ENCODE measurements at places on chromosomes 13 and 19.

DNA sequence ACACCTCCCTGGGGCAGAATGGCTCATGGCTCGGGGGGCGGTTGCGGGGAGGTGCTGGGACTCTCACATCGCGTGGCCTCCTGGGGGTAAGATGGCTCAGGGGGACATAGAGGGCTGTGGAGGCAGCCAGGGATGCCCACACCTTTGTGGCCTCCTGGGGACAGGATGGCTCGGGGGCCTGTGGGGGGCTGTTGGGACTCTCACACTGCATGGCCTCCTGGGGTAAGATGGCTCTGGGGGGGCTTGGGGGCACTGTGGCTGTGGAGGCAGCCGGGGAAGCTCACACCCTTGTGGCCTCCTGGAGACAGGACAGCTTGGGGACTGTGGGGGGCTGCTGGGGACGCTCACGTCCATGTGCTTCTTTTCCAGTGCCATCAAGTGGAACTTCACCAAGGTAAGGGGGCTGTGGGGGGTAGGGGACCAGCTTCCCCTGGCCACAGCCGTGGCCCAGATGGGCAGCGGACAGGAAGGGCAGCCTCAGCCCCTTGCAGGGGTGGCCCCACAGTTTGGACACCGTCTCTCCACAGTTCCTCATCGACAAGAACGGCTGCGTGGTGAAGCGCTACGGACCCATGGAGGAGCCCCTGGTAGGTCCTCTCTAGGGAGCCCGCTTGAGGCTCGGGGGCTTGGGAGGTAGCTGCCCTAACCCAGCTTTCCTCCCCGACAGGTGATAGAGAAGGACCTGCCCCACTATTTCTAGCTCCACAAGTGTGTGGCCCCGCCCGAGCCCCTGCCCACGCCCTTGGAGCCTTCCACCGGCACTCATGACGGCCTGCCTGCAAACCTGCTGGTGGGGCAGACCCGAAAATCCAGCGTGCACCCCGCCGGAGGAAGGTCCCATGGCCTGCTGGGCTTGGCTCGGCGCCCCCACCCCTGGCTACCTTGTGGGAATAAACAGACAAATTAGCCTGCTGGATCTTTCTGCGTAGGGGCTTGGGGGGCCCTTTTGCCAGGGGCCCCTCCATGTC is 2.4 kb downstream of the GPX4 start:
- no peak for DNase-seq

GRCh38 chr13:48012668-48013067 is 11.6 kb upstream of the SUCLA2 start:
- no peak for DNase-seq

GRCh38 chr13:98222081-98222554 is 45.0 kb upstream of the RNF113B start:
- DNase-seq: no peak

GRCh38 chr19:39671739-39672363 is 16.1 kb downstream of the LGALS16 start:
- peak; percentile 58 for DNase-seq

DNA sequence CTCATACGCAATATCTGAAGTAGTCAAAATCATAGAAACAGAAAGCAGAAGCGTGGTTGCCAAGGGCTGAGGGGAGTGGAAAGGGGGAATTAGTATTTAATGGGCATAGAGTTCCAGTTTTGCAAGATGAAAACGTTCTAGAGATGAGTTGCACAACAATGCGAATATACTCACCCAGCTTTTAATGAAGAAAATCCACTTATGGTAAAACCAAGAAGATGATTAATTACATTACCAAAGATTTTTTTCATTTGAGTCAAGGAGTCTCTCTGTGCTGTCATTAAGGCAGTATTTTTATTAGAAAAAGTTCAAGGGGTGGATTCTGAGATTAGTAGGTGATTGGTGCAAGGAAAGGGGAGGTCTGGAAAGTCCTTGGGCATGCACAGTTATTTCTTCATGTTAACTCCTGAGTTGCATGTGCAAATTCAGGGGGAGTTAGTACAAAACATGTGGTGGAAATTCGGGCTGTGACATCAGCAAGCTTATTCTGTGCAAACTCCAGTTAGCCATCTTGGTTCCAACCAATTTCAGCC is 6.9 kb upstream of the CBY2 start:
- no peak for DNase-seq

DNA sequence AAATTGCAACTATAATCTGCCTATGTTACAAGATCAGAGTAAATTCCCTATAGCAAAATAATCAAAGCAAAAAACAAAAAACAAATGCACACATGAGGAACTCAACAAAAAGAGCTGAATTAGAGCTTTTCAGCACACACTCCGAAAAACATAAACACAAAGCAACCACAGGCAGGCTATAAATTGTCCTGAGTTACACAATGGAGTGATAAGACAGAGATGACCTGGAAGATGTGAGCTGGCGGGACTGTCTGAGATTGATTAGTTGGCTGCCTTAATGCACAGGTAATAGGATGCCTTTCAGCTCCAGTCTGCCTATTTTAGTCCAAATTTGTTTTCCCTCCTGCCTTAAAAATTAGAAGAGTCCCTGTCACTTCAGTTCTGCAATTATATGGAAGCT is 159.0 kb upstream of the FNDC3A start:
- DNase-seq: no peak

DNA sequence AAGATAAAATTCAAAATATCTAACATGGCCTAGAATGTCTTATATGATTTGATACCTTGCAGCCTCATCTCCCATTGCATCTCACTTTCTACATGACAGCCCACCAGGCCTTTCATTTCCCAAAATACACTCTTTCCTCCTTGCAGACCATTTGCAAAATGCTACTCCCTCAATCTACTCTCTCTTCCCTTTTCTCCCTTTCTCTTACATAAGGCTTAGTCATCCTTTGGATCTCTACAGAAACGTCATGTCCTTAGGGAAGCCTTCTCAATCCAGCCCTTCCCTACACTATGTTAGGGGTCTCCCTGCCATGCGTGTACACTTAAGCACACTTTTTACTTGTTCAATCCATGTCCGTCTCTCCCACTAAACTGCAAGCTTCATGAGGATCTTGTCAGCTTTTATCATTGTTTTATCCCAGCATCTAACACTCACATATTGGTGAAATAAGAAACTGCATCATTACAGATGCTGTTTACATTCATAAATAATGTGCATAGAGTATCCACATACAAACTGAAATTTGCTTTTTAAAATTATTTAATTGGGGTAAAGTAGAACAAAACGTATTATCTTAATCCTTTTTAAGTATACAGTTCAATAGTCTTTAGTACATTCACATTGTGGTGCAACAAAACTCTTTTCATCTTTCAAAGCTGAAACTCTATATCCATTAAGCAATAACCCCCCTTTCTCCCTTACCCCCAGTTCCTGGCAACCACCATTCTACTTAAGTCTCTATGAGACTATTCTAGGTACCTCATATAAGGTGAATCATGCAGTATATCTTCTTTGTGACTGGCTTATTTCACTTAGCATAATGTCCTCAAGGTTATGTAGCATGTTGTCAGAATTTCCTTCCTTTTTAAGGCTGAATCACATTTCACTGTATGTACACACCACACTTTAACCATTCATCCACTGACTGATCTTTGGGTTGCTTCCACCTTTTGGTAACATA is 11.5 kb upstream of the WBP4 start:
- no peak for DNase-seq

DNA sequence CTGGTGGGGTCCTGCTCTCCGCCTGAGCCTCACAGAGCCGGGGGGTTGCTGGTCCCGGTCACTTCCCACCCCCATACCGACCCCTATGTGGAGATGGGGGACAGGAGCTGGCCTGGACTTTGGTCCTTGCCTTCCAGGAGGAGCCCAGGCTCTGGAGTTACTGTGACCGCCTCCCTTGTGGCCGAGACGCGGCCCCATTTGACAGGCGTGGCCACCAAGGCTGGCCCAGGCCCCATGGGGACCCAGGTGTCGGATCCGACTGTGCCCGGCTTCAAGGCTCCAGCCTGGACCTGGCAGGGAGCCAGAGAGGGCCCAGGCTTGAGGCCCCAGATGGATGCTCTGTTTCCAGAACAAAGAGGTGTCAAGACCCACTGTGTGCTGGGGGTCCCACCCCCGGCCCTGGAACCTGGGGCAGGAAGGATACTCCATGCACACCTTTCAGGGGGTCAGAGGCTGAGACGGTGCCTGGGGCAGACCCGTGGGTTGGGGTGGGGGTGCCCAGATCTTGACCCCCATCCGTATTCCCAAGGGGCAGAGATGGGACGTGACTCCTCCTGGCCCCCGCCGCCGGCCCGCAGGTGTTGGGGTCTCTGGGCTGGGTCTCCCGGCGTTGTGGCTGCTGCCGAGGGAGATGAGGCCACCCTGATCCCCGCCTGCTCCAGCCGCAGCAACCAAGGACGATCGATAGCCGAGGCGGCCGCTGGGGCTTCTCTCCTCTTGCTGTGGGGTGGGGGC is 47.8 kb upstream of the TCF3 start:
- no peak for DNase-seq

DNA sequence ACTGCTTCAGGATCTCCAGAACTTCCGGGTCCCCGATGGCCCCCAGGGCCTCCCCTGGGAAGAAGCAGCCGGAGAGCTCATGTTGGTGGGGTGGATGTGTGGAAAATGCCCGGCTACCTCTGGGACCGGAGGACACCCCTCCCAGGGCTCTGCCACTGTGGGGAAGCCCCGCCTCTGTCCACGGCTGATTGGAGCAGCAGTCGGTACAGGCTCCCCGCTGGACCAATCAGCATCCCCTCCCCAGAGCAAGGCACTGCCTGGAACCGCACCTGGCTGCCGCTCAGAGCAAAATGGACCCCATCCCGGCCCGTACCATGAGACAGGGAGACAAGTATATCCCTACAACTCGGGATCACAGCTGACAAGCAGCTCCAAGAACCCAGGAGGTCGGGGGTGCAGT is 6.4 kb downstream of the DOHH start:
- DNase-seq: no peak

- DNase-seq: peak; percentile 93
Observed at GRCh38 chr13:111139873-111140561, 24.9 kb downstream of the ARHGEF7 start.

GRCh38 chr13:29457299-29457698 is 138.2 kb downstream of the SLC7A1 start:
- no peak for DNase-seq

DNA sequence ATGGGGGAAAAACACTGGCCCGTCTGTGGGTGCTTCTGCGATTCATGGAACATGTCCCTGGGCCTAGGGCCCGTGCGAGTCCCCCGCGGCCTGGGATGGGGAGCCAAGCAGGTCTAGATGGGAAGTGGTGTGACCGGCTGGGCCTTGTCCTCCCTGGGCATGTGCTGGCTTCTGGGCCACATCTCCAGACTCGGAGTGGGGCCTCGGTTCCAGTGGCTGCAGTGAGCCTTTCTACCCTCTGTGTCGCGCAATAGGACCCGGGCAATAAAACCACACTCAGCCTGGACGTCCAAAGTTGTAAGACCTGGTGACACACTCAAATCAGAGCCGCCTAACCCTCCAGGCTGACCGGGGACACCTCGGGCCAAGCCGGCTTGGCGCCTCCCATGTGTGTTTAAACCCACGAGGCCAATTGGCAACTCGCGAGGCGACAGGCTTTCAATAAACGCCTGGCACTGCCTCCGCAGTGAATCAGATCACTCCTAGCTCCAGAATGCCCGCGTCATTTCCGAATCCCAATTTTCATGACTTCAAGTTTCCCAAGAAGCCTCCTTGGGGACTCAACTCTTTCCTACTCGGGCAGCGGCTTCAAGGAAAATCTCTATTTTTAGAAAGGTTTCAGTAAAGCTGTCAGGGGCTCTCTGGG is 57.3 kb downstream of the KLF2 start:
- DNase-seq: no peak

GRCh38 chr13:111043575-111043982 is 71.5 kb upstream of the ARHGEF7 start:
- no peak for DNase-seq

DNA sequence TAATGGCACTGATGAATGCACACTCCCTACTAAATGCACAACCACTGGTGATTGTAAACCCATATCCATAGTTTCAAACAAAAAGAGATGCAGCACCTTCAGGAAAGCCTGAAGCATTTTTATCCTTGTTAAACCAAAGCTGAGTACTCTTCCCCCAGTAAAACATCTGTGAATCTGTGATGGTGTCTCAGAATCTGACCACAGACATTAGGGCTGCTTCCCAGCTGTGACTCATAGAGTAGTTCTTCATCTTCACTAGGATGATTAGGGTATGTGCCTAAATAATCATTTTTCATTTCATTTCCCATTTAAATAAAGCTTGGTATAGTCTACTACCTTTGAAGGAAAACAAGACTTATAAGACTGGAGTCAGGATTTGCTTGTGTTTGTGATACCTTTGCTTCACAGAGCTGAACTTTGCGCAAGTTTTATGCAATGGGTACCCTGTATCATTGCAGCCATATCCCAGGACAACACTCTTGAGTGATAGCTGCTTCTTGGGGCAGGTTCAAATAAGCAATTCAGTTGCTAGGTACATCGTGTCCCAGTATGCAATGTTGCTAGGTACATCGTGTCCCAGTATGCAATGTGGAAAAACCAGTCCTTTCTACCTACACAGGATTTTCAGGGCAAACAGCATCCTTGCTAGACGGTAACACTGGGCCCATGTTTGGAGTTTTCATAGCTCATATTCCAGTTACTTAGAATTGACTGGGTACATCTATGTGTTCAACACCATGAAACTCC is 277.1 kb downstream of the IRS2 start:
- DNase-seq: no peak

- DNase-seq: no peak
Observed at GRCh38 chr13:97387485-97387839, 46.5 kb upstream of the RAP2A start.

GRCh38 chr19:49552749-49553148 is 24.9 kb downstream of the RCN3 start:
- DNase-seq: no peak

GRCh38 chr19:38686530-38686888 is 39.1 kb downstream of the ACTN4 start:
- no peak for DNase-seq

DNA sequence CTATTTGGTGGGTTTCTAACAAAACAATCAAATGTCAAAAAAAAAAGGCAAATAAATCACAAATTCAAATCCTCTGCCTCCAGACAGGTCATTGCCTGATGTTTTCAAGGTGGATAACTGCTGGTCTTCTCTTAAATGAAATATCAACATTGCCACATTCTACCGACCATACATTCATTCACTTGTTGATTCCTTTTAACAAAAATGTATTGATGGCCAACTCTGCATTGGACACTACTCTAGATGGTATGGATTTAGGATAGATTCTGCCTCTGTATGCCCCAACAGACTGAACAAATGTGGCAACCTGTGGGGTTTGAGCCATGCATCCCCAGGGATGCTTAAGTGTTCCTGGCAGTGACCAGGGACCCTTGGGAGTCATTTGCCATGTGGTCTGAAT is 87.6 kb upstream of the STK24 start:
- no peak for DNase-seq

- DNase-seq: peak; percentile 40
Observed at GRCh38 chr19:39246951-39247669, 1.5 kb downstream of the IFNL4 start.

GRCh38 chr19:16847430-16847829 is 18.2 kb downstream of the SIN3B start:
- DNase-seq: no peak

DNA sequence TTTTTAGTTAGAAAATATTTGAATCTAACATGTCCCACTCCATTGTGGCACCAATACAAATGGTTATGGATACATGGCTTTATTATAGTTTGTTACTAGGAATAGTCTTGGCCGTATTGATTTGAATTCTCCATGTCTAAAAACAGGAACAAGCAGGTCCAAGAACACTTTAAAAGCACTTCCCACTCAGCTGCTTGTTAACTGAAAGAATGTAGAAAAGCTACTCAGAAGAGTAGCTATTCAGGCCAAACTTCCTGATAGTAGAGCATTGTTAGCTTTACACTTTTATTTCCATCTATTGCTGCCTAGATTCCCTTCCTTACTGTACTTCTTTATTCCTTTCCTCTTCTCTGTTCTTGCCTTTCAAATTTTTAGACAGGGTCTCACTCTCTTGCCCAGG is 6.9 kb downstream of the PIBF1 start:
- no peak for DNase-seq

Data from NCI-H1105 treated with DMSO at 0.1 percent for 48 hours (cell line).